Stimulated activated CD4-positive, alpha-beta T cell treated with anti-CD3 and anti-CD28 coated beads, Interleukin-15, amount 100 ng/mL, for 1 hour (primary cell): ENCODE measurements at places on chromosomes 1 and 21.
A peak's percentile ranks its signal among the peaks of the same experiment; 100 is the strongest.

DNA sequence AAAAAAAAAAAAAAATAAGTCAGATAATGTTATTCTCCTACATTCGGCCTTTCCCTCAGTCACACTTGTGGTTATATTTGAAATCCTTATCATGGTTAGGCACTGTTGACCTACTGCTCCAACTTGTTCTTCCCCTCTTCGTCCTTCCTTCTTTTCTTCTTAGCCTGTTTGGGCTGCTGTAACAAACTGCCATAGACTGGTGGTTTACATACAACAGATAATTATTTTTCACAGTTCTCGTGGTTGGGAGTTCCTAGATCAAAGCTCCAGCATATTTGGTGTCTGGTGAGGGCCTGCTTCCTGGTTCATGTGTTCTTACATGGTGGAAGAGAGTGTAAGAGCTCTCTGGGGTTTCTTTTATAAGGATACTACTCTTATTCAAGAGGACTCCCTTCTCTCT, 73.4 kb downstream of the RABGAP1L start:
- no peak for DNase-seq

- DNase-seq: no peak
Observed at GRCh38 chr1:154869351-154870114, 548 bp downstream of the KCNN3 start.

- DNase-seq: no peak
Observed at GRCh38 chr1:7694600-7695496, 76.2 kb upstream of the VAMP3 start.

- no peak for DNase-seq
Observed at GRCh38 chr1:64743954-64744491, 852 bp upstream of the RAVER2 start.

- peak; percentile 81 for DNase-seq
Observed at GRCh38 chr1:21439721-21440629, at the start of gene NBPF3. NBPF3 (plus strand) TSS chr1:21440137; CDS start chr1:21445087, 4,950 bp downstream.

DNA sequence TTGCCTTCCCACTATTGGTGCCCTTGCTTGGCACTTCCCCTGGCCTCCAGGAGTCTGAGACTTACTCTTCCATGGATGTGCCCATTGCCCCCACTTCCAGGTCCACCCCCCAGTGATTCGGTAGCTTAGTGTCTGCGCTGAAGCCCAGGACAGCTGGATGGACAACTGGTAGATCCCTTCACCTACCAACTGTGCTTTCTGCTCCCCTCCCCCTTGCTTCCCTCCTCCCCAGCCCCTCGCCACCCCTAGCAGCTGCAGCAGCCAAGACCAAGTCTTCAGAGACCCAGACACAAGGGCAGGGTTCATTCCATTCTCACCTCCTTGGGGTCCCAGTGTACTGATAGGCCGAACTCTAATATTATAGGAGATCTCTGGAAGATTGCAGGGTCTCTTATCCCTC, 6.9 kb downstream of the LMNA start:
- no peak for DNase-seq

GRCh38 chr1:46285730-46286477, 17.5 kb downstream of the LRRC41 start:
- DNase-seq: no peak

GRCh38 chr1:97091679-97092078, 370.1 kb downstream of the PTBP2 start:
- no peak for DNase-seq

DNA sequence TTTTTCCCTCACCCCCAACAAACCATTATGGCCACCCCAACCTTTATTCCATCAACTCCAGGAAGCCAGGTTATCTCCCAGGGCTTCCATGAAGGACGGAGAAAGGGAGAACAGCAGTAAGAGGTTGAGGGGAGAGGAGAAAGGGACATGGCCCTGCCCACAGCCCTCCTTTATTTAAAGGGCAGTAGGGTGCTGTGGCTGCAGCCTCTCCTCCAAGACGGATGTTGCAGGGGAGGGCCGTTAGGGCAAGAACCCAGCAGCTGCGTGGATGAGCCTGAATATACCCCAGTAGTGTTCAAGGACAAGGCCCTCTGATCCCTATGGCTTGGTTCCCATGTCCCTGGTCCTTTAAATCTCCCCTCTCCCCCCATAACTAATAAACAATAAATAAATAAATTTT, 5.9 kb downstream of the RXFP4 start:
- no peak for DNase-seq

DNA sequence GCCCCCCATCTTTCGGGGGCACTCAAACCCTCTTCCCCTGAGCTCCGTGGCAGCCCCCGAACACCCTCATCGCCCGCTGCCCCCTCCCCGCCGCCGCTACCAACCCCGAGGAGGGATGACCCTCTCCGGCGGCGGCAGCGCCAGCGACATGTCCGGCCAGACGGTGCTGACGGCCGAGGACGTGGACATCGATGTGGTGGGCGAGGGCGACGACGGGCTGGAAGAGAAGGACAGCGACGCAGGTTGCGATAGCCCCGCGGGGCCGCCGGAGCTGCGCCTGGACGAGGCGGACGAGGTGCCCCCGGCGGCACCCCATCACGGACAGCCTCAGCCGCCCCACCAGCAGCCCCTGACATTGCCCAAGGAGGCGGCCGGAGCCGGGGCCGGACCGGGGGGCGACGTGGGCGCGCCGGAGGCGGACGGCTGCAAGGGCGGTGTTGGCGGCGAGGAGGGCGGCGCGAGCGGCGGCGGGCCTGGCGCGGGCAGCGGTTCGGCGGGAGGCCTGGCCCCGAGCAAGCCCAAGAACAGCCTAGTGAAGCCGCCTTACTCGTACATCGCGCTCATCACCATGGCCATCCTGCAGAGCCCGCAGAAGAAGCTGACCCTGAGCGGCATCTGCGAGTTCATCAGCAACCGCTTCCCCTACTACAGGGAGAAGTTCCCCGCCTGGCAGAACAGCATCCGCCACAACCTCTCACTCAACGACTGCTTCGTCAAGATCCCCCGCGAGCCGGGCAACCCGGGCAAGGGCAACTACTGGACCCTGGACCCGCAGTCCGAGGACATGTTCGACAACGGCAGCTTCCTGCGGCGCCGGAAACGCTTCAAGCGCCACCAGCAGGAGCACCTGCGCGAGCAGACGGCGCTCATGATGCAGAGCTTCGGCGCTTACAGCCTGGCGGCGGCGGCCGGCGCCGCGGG, 837 bp downstream of the FOXD3 start:
- DNase-seq: no peak

GRCh38 chr1:226157761-226158316, 28.7 kb downstream of the ACBD3 start:
- DNase-seq: no peak

- no peak for DNase-seq
Observed at GRCh38 chr21:14737922-14738321, 191.8 kb upstream of the SAMSN1 start.

DNA sequence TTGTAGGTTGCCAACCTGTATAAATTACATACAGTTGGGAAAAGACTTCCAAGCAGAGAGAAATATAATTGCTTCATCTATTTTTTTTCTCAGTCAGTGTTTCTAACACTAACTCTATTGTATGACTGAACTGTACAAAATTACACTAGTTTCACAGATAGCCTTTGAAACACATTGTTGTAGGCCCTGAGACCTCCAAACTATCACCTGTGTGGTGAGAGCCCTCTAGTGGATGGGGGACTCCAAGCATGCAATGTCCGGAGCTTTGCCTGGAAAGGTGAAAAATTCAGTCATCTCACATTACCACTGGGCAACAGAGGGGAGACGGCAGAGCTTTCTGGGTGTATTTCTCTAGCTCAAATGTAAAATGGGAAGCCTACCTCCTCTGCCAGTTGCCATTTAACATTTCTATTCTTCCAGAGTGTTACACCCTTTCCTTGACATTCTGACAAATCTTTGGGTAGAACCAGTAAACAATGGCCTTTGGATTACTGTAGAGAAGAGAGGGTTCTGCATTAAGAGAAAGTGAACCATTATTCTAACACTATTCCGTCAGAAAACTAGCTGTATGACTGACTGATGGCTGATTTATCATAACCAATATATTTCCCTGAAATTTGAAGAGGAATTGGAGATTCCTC, 212.2 kb downstream of the LYPLAL1 start:
- DNase-seq: no peak

DNA sequence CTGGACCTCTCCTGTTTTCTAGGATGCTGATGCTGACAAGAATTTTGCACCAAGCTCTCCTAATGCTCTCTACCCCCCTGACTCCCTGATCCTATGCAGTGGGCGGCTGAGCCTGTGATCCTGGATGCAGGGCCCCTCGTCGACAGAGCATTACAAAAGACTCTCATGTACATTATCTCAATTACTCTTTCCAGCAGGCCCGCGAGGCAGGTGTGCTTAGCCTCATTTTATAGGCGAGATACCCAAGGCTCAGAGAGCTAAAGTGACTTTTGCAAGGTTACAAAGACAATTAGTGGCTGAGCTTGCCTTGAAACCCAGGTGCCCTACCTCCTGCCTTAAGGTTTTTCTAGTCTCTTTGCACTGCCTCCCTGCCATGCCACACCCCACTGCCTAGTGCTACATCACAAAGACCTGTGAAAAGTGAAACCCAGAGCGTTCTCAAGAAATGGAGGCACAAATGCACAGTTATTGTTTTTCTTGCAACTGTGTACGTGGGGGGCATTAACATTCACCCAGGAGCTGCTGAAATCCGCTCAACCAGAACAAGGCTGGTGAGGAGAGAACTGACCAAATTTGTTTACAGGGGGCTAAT, 10.0 kb upstream of the C8A start:
- DNase-seq: no peak

GRCh38 chr1:44433209-44433608, 28.2 kb downstream of the RNF220 start:
- no peak for DNase-seq

GRCh38 chr21:32413015-32413504, 554 bp downstream of the EVA1C start:
- DNase-seq: no peak

- no peak for DNase-seq
Observed at GRCh38 chr1:64906447-64906846, 59.9 kb downstream of the JAK1 start.

GRCh38 chr21:35521293-35521692, 472.2 kb upstream of the RUNX1 start:
- no peak for DNase-seq

GRCh38 chr1:233364026-233364425, 36.5 kb downstream of the MAP3K21 start:
- no peak for DNase-seq

DNA sequence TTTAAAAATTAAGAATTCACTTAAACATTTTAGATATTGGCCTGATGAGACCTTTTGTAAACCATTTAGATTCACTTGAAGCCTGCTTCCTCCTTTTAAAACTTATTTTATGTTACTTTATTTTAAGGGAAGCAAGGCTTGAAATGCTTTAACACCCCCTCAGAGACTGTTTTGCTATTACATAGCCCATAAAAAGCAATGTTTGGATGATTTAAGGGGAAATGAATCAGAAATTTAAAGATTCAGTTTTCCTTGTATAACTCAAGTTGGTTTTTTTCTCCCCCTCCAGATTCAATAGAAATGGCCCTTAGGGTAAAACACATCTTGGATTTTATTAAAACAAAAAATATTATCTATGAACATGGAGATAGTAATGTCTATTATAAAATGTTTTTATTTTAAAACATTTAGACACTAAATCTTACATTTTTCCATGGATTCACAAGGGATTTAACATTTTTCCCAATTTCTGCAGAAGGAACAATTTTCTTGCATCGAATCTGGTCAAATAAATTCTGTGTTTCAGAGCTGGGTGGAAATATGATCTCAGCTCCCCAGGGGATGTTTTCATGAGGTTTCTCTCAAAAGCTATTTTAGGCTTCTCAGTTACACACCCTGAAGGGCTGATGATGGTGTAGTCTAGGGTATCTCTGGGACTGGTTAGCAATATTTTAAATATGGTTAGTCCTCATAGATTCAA, 69.3 kb upstream of the WARS2 start:
- DNase-seq: no peak

GRCh38 chr1:68107771-68108170, 57.3 kb upstream of the DIRAS3 start:
- DNase-seq: no peak

- DNase-seq: no peak
Observed at GRCh38 chr1:68051475-68051874, 1.0 kb upstream of the DIRAS3 start.

DNA sequence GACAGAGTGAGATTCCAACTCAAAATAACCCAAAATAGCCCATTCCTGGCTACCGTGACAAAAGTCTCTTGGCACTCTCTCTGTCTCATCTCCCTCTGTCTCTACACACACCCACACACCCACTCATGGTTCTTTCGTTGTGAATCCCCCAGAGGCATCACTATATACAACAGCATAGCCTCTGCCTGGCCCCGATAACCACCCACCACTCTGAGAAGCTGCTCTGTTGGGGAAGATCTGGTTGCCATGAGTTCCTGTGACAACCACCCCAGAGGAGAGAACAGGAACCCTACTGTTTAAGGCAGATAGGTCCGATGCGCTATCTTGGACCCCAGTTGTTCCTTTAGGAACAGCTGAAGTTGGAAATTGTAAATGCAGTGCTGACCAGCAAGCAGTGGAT, 70.4 kb upstream of the LYST start:
- DNase-seq: no peak

DNA sequence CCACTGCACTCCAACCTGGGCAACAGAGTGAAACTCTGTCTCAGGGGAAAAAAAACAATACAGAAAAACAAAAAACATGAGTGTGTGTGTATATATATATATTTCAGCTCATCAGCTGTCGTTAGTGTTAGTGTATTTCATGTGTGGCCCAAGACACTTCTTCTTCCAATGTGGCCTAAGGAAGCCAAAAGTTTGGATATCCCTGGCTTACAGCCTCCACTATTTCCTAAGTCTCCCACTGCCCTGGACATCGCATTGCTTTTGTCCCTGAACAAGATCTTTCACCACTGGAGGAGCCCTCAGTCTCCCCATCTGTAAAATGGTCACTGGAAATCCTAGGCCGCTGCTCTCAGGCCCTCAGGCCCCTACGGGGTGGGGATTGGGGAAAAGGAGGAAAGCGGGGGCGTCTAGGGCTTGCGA, 391 bp upstream of the LDLRAP1 start:
- DNase-seq: no peak

GRCh38 chr1:149997585-149998262, 12.8 kb downstream of the OTUD7B start:
- DNase-seq: no peak

DNA sequence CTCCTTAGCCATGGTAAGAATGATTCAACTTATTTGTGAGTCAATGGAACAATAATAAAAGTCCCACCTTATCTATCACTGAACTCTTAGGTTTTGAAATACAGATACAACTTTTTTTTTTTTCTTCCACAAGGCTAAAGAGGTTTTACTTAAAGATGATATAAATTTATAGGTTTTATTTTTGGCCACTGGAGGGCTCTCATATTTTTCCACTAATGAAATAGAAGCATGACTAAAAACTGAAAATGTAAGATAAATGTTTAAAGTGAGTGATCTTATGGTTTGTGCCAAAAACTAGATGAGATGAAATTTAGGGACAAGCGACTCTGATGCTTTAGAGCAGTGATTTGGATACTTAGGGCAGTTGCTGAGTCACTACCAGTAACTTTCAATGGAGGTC, 499.0 kb downstream of the NUF2 start:
- no peak for DNase-seq
